Hepatic stellate cell (primary cell): ENCODE measurements at places on chromosomes 16 and 17.

- peak; percentile 60 for DNase-seq
Observed at GRCh38 chr16:31700200-31700529, 172.5 kb downstream of the AHSP start.

- no peak for DNase-seq
Observed at GRCh38 chr16:505479-506245, 21.9 kb upstream of the CAPN15 start.

DNA sequence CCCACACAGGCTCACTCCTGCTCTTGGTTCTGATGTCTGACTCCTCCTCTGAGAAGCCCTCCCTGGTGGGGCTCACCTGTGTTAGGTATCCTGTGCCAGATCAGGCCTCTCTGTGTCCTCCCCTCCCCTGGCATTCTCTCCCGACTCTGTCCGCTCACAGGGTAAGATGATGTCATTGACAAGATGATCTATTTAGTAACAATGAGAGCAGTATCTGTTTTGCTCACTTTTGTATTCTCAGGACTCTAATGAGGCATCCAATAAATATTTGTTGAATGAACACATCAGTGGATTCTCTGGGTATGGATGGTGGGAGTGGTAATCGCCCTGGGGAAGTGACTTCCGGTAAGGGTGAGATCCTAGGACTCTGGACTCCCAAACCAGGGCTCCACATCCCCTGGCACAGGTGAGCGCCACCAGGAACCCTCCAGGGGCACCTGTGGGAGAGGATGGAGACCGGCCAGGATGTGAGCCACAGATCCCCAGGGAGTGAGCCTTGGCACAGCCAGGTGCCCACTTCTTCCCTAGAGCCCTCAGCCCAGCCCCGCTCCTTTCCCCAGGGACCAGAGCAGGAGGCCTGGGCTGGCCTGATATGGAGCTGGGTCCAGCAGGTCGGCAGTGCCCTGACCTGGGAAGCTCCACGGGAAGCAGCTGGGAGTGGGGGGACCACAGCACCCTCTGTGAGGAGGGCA is 5.4 kb upstream of the HAP1 start:
- peak; percentile 51 for DNase-seq

GRCh38 chr17:29709866-29710519 is 87.3 kb upstream of the CORO6 start:
- no peak for DNase-seq

DNA sequence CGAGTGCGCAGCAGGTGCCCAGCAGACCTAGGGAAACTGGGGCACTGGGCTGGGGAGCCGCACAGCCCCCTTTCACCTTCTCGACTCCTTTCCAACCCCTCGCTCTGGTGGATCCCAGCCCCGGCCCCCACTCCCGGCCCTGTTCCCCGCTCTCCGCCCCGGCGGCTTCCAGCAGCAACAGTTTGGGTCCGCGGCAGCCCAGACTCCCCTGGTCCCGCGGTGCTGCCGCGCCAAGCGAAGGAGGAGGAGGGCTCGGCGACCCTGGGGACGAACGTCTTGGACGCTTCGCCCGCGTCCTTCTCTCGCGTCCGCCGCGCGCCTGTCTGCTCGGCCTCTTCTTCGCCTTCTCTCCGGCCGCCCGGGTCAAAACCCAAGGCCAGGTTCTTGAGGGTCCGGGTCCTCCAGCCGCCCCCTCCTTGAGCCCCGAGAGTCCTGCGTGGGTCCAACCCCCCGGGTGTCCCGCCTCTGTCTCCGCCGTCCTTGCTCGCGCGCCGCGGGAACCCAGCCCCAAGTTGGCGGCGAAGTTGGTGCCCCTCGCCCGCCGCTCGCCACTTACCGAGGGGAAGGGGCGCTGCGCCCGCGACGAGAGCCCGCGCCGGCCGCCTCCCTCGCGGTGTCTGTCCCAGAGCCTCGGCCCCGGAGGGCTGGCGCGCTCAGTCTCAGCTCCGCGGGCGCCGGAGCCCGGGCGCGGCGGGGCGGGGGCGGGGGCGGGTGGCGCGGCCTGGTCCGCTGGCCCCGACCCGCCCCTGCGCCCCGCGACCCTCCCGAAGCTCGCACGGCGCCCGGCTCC is 1.4 kb upstream of the GRIN2C start:
- DNase-seq: no peak

- no peak for DNase-seq
Observed at GRCh38 chr16:88585269-88585668, 15.1 kb downstream of the ZC3H18 start.

- no peak for DNase-seq
Observed at GRCh38 chr16:8661703-8662102, 12.7 kb upstream of the ABAT start.

DNA sequence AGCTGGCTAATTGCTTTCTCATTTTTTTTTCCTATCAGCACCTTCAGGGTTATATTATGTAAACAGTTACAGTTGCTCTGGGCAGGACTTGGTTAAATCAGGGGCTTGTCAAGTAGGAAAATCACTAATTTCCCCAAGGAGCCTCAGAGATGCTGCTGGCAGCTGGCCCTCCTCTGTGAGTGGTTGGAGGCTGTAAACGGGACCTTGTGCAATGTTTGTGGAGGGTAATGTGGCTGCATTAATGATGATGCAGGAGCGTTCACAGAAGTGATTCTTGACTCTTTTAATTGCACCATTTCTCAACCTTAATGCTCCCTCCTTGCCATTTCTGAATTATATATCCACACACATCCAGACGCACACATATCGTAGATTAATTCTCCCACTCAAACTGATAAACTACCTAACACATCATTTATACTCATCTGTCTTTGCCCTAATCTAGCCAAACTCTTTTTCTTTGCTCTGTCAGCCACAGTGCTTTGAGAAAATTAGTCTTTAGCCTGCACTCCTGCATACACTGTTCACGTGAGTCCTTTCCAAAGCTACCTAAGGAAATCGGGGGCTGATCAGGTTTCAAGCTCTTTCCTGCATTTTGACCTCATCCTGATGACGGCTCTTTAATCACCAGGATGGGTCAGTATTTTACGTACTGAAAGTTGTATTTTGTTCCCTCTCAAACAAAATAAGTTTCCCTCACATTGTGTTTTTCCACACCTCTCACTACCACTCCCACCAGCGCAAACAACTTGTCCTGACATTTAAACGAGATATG is 154.4 kb upstream of the PIRT start:
- no peak for DNase-seq
